Fibroblast of skin of scalp (primary cell): ENCODE measurements at places on chromosomes 3 and 15.

GRCh38 chr3:14819671-14820070 is 909 bp downstream of the FGD5 start:
- DNase-seq = no peak

DNA sequence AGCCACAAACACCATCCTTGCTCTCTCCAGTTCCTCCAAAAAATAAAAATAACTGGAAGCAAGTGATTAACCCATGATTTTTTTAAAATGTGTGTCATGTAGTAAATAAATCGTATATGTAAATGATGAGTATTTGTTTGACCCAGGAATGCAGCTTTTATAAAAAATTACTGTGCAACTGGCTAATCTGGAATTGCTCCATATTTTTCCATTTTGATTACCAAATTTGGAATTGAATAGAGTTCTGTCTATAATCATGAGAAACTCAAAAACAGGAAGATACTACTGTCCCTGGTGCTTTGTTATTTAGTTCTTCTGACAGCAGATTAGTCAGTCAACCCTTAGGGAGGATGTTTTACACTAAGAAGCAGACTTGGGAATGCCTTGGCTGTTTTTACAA is 116.2 kb downstream of the CCNL1 start:
- peak; percentile 15 for DNase-seq

DNA sequence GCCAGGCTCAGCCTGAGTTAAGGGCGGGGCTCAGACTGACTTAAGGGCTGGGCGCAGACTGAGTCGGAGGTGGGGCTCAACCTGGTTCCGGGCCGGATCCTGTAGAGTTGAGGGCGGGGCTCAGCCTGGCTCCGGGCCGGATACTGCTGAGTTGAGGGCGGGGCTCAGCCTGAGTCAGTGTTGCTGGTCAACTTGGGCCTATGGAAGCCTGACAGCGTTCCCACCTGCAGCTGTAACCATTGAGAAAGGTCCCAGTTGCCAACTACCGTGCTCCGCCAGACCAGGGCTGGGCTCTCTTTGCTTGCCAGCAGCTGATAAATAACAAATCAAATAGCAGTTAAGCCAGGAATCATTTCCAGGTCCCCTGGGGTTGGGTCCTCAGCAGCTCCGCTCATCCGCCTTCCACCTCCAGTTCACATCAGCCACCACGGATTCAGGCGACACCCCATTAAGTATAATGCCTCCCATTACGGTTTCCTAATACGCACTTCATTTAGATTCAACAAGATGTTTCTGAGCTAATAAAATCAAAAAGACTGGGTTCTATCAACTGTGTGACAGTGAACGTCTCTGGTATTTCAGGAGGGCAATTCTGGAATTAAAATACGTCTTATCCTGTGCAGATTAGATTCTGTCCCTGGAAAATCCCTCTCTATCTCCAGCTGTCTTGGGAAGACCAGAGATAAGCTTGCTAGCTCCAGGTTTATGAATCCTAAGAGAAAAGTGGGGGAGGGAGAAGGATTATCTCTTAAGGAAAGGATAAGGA is 7.3 kb downstream of the GRIP2 start:
- no peak for DNase-seq

DNA sequence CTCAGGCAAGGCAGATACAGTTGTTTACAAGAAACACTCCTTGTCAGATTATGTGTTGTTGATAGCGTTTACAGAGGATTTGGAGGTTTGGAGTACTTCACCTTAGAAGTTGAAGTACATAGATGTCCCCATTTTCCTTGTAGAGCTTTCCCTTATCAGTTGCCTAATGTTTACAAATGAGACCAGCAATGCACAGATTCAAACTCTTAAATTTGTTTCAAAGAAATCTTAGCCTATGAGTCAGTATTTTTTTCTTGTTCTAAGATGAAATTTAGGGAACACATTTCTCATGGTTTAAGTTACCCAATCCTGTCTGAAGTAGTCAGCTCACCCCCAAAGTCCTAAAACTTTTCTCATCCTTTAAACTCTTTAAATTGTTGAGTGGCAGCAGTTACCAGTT is 6.3 kb upstream of the EIF5A2 start:
- no peak for DNase-seq

GRCh38 chr3:134373271-134374104 is 759 bp downstream of the AMOTL2 start:
- peak; percentile 96 for DNase-seq

- DNase-seq = no peak
Measured at GRCh38 chr15:48466820-48467219, 135.6 kb downstream of the DUT start.

GRCh38 chr3:152943645-152944044 is 108.7 kb downstream of the P2RY1 start:
- no peak for DNase-seq

GRCh38 chr15:37693926-37694325 is 240.5 kb upstream of the TMCO5A start:
- peak; percentile 56 for DNase-seq

- DNase-seq = no peak
Measured at GRCh38 chr15:99076109-99076508, 28.8 kb upstream of the SYNM start.

DNA sequence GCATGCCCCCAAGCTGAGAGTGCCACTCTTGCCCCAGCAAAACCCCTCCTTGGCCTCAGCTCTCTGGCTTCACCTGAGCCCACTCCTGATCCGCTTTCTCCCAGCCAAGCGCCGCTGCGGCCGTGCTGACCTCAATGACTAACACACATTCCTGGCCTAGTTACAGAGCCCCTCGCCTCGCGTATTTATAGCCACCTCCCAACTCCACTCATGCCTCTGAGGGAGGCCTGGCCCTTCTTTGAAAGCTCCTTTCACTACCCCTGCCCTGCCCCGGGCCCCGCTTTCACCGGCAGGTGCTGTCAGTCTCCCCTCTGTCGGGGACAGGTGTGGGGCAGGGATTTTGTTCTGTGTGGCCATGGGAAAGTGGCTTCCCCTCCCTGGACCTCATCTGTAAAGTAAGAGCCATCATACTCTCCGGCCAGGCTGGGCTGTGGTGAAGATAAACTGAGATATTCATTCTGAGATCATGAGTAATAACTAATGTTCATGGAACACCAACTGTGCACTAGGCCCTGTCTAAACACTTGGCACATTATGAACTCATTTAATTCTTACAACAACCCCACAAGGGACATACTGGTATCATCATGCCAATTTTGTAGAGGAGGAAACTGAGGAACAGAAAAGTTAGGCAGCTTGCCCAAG is 13.2 kb upstream of the ATP2B2 start:
- peak; percentile 47 for DNase-seq

DNA sequence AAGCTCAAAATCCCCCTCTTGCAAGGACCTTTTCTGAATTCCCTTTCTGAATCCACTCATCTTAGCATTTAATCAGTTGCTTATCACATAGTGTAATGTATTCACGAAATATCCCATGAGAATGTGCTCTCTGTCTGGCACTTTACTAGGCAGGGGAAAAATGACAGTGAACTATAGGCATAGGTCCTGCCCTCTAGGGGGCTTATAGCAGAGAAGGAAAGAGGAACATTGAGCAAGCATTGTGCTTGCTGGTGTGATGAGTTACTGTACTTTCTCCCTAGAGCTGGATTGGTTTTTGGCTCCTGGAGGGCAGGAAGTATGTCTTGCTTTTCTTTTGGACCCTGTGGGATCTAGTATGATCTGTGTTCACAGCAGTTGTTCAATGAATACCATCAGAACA is 26.5 kb downstream of the DUOX2 start:
- DNase-seq = no peak

DNA sequence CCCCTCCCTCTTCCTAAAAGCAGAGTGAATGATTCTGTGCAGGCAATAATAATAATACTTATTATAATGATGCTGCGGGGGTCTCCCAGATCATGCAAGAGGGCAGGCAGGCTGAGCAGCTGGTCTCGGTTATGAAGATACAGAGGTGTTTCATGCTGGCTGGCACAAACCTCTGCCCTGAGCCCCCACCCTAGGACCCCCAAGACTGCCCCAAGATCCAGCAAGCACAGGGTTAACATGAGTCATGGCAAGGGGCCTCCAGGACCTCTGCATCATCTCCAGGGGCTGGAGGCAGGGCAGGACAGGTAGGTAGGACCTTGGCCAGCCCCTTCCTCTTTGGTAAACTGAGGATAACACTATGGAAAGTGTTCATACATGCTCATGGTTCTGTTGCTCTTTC is 2.7 kb downstream of the MGLL start:
- DNase-seq = no peak

- no peak for DNase-seq
Measured at GRCh38 chr3:97817965-97818364, 3.8 kb upstream of the CRYBG3 start.

- no peak for DNase-seq
Measured at GRCh38 chr3:82416830-82417229, 655.4 kb upstream of the GBE1 start.
